Right ventricle myocardium superior (tissue), 1 donor: ENCODE measurements at places on chromosomes 12 and 14.

- no peak for DNase-seq
These were observed 16.6 kb upstream of the EEA1 start for GRCh38 chr12:92945659-92946220.

DNA sequence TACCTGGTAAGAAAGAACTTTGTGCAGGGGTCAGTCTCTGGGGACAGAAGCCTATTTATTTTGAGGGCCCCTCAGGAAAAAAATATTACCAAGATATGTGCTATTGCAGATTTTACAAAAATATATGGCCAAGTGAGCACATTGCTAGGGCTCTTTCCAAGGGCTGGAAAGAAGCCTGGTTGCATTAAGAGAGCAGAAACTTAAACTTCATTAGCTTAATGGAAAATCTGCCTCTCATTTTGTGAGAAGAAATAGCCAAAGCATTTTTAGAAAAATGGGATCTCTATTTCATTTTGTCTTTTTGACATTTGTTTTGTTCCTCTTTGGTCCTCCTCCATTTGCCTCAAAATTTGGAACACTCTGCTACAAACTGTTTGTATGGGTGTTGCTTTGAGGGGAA is 283.5 kb downstream of the NELL2 start:
- DNase-seq = no peak

- DNase-seq = no peak
These were observed 137.2 kb upstream of the PLEKHA5 start for GRCh38 chr12:18992336-18992735.

GRCh38 chr12:122082621-122083356 is 4.2 kb downstream of the MLXIP start:
- peak; percentile 9 for DNase-seq

DNA sequence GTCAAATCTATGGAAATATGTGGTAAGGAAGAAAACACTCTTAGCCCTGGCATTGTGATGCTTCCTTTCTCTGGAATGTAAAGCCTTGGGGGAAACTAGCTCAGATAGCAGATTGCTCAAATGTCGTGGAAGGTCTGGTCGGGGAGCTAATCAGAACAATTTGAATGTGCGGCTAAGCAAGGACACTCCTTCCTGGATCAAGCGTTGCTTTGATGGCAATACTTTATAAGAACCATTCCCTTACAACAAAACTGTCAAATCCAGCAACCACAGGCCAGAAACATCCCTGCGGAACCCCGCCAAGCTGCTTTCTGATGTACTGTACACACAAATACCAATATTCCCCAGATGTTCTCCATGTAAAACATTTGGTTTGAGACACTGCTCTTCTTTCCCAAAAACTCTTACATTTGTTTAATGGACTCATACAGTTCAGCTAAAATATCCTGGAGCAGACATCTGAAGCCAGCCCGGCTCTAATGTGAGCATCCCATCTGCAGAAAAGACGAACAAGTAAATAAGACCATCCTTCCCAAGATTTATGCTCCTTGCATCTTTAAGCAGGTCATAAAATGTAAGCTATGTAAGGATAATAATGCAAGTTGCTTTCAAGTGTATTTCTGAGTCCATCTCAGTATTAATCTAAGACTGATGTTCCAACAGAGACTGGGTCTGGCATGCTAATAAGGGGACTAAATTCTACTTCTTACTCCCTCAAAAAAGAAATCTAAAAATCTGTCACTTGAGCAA is 20.2 kb downstream of the NUAK1 start:
- no peak for DNase-seq
